ENCODE measurements at places on chromosomes 6 and 20.

GRCh38 chr20:53445321-53445731 is 148.3 kb downstream of the ZNF217 start:
- DNase-seq, result no peak

- no peak for DNase-seq
Observed at GRCh38 chr20:19617256-19617655, 140.8 kb upstream of the RIN2 start.

GRCh38 chr6:28658475-28659249 is 133.0 kb downstream of the GPX5 start:
- no peak for DNase-seq

DNA sequence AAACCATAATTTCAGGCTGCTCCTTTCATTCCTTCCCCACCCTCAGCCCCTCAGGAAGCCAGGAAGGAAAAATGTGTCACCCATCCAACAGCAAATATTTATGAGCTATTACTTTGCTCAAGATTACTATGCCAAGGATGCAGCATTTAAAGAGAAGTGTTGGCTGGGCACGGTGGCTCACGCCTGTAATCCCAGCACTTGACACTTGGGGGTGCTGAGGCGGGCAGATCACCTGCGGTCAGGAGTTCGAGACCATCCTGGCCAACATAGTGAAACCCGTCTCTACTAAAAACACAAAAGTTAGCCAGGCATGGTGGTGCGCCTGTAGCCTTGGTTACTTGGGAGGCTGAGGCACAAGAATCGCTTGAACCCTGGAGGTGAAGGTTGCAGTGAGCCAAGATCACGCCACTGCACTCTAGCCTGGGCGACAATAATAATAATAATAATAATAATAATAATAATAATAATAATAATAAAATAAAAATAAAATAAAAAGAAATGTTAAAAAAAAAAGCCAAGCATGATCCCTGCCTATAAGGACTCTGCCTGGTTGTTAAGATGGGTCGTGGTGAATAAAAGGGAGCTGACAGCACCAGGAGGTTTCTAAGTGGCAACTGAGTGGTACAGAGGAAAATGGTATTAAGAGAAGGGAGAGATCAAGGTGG is 20.5 kb upstream of the TIAM2 start:
- no peak for DNase-seq

DNA sequence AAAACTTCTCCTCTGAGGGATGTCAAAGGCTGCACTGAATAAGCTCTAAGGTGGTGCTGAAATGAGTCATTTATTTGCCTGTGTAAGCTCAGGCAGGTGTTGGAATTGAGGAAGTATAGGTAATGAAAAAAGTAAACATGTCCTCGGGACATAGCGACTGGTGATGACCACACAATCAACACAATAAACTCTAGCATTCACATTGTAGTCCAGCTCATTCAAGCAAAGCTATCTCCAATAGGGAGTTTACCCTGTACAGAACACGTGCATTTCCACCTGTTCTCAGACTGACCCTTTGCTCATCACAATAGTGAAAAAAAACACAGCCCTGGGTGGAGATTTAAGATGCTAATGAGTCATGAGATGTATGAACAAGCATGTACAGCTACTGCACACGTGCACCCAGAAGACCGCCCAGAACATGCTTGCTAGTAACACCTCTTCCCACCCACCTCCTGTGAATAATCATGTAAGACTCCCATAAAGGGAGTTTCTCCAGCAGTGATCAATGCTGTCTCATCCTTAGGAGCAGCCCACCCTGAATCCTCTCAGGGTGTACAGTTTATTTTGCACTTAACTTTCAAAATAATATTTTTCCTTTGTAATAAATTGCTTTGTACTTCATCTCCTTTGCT is 33.0 kb upstream of the POU5F1 start:
- DNase-seq, result no peak

GRCh38 chr6:55276745-55277530 is 50.3 kb upstream of the GFRAL start:
- DNase-seq, result no peak

Data from HuH-7.5 (cell line).